Ovary (tissue), 10 donors: ENCODE measurements at places on chromosomes 5 and 9.

- peak overlapping the region; percentile 55 for H3K4me3 ChIP-seq
- peaks cover 5% of the 10 kb centered on the region for H3K4me1 ChIP-seq
- peak; percentile 12 for DNase-seq
- H3K27me3 ChIP-seq = no peaks in the 10 kb centered on the region
- no peaks in the 10 kb centered on the region for H3K36me3 ChIP-seq
Observed at GRCh38 chr9:100473276-100474081, 530 bp downstream of the TMEFF1 start.

GRCh38 chr9:132410642-132411041 lies 631 bp downstream of the CFAP77 start:
- no peaks in the 10 kb centered on the region for H3K27me3 ChIP-seq
- H3K4me3 ChIP-seq = peak overlapping the region; percentile 53
- H3K4me1 ChIP-seq = peaks cover 12% of the 10 kb centered on the region
- H3K27ac ChIP-seq = no peak overlapping the region
- DNase-seq = no peak
- no peaks in the 10 kb centered on the region for H3K36me3 ChIP-seq

DNA sequence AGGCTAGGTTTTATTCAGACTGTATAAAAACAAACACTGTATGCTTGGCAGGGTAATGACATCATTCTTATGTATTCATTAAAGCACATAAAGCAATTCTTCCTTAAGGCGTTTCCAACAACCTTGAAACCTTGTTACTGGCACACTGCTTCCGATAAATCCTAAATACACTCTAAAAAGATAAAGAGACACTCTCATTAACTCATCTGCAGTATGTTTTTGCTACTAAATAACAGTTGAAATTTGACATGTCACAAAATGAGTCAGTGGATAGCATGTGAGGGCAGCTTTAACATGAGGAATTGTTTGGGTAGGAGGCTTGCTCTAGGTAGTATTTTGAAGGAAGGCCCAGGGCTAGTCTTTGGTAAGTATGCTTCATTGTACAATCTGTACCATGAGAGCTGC lies 13.7 kb downstream of the YIPF5 start:
- DNase-seq = no peak
- H3K4me3 ChIP-seq = no peak overlapping the region

DNA sequence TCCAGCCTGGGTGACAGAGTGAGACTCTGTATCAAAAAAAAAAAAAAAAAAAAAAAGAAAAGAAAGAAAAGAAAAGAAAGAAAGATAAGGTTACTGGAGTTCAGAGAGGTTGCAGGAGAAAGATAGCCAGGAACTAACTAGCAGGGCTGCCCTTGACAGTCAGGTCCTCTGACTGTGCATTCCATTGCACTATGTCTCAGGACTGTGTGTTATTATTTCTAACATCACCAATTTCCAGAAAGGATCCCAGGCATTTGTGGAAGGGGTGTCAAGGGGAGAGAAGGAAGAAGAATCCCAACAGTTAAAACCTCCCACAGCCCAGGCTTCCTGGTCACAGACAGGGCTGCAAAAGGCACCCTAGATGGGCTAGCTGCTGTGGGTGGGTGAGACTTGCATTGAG lies 25.1 kb downstream of the KLF4 start:
- H3K27me3 ChIP-seq = no peaks in the 10 kb centered on the region
- H3K27ac ChIP-seq = no peak overlapping the region
- no peak for DNase-seq
- H3K4me3 ChIP-seq = no peak overlapping the region

- no peaks in the 10 kb centered on the region for H3K36me3 ChIP-seq
- H3K4me3 ChIP-seq = no peak overlapping the region
- H3K27ac ChIP-seq = no peak overlapping the region
- no peak for DNase-seq
- H3K4me1 ChIP-seq = peaks cover 5% of the 10 kb centered on the region
- no peaks in the 10 kb centered on the region for H3K27me3 ChIP-seq
Observed at GRCh38 chr5:115895821-115896220, 54.1 kb downstream of the AP3S1 start.

DNA sequence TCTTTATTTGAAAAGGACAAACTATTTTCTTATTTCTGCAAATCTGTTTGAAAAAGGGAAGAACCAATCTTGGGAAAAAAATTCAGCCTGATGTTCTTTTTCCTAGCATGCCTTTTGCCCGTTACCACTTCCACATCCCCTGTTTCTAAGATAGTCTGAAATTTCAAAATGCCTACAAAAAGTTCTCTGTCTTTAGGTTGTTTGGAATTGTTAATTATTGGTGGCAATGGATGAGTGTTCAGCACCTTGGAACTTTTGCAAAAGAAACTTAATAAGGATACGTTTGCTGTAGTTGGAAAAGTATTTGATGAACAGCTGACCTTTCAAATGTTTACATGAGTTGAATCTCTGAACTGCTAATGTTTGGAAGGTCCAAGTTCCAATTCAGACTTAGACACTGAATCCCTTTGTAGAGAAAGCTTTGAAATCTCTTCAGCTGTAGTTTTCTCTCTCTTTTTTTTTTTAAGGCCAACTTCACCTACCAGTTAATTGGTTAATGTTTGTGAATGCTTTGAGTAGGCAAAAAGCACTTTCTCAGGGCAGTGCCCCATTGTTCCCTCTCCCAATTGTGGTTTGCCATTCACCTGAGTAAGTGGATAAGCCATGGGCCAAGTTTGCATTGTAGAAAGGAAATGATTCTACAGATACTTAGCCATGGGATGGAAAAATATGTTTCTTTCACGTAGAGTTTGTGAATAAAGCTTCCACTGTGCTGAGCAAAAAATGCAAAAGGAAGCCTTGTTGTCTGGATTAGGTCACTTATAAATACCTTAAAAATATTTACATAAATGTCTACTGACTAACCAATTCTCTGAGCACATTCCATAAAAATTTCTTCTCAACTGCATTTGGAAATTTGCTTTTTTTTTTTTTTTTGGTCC lies 156.4 kb upstream of the ELL2 start:
- no peaks in the 10 kb centered on the region for H3K27me3 ChIP-seq
- no peak for DNase-seq
- H3K4me1 ChIP-seq = no peaks in the 10 kb centered on the region
- H3K4me3 ChIP-seq = no peak overlapping the region
- H3K36me3 ChIP-seq = no peaks in the 10 kb centered on the region
- H3K27ac ChIP-seq = no peak overlapping the region

GRCh38 chr5:143398053-143398355 lies 5.5 kb downstream of the NR3C1 start:
- no peak overlapping the region for H3K27ac ChIP-seq
- no peak for DNase-seq
- peak overlapping the region; percentile 25 for H3K4me3 ChIP-seq
- no peaks in the 10 kb centered on the region for H3K27me3 ChIP-seq
- peaks cover 14% of the 10 kb centered on the region for H3K4me1 ChIP-seq

DNA sequence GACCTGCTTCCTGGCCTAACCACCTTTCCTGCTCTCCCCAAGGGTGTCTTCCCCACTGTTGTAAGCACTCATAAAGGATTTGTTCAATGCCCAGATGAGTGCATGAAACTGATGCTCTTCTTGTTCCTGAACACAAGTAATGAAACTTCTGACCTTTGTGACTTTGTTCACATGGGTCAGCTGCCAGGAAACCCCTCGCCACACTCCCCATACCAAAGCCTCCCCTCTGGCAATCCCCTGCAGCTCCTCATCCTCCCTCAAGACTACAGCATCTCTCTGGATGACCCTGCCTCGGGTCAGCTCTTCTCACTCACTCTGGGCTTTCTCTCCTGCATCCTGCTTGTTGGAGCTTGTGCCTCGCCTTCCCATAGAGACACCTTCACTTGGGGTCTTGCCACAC lies 72.2 kb upstream of the SPTLC1 start:
- H3K27me3 ChIP-seq = no peaks in the 10 kb centered on the region
- DNase-seq = no peak
- no peaks in the 10 kb centered on the region for H3K36me3 ChIP-seq
- no peak overlapping the region for H3K4me3 ChIP-seq
- H3K27ac ChIP-seq = no peak overlapping the region
- no peaks in the 10 kb centered on the region for H3K4me1 ChIP-seq

GRCh38 chr9:2015581-2016407 lies 647 bp downstream of the SMARCA2 start:
- peaks cover 2% of the 10 kb centered on the region for H3K4me1 ChIP-seq
- DNase-seq = peak; percentile 70
- peak overlapping the region; percentile 98 for H3K27ac ChIP-seq
- H3K4me3 ChIP-seq = peak overlapping the region; percentile 69
- no peaks in the 10 kb centered on the region for H3K27me3 ChIP-seq

- no peaks in the 10 kb centered on the region for H3K36me3 ChIP-seq
- no peaks in the 10 kb centered on the region for H3K27me3 ChIP-seq
- H3K4me1 ChIP-seq = no peaks in the 10 kb centered on the region
- H3K27ac ChIP-seq = no peak overlapping the region
- no peak for DNase-seq
Observed at GRCh38 chr9:75615284-75615683, 275.2 kb upstream of the PCSK5 start.

GRCh38 chr9:85524531-85524930 lies 217.2 kb downstream of the AGTPBP1 start:
- no peaks in the 10 kb centered on the region for H3K27me3 ChIP-seq
- H3K4me1 ChIP-seq = peaks cover 6% of the 10 kb centered on the region
- H3K27ac ChIP-seq = no peak overlapping the region
- no peak overlapping the region for H3K4me3 ChIP-seq
- no peak for DNase-seq

GRCh38 chr9:75788006-75788634 lies 102.4 kb upstream of the PCSK5 start:
- no peak overlapping the region for H3K4me3 ChIP-seq
- DNase-seq = peak; percentile 75
- peak overlapping the region; percentile 58 for H3K27ac ChIP-seq
- no peaks in the 10 kb centered on the region for H3K27me3 ChIP-seq
- H3K36me3 ChIP-seq = no peaks in the 10 kb centered on the region

GRCh38 chr5:109750463-109750862 lies 60.7 kb downstream of the MAN2A1 start:
- H3K27ac ChIP-seq = no peak overlapping the region
- H3K27me3 ChIP-seq = no peaks in the 10 kb centered on the region
- no peaks in the 10 kb centered on the region for H3K4me1 ChIP-seq
- no peaks in the 10 kb centered on the region for H3K36me3 ChIP-seq

DNA sequence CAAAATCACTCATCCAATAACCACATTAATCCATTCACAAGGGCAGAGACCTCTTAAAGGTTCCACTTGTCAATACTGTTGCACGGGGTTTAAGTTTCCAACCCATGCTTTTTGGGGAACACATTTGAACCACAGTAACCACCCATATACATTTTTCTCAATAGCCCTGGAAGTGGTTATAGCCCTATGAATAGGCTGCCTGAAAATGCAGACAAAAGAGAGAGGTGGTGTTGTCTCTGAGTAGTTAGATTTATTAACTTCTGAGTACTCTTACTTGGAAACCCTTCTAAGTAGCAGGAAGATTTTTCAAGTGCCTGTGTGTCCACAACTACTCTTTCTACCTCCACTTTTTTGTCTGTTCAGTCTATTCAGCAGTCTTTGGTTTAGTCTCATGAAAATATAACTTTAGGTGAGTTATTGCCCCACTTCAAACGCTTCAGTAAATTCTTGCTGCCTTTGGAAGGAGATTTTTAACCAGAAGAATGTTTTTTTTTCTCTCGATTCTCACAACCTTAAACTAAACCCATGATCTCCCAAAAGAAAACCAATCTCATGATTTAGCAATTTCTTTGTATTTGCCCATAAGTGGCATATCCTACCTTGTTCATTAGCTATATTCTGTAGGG lies 42.6 kb downstream of the ARHGEF28 start:
- no peak overlapping the region for H3K4me3 ChIP-seq
- H3K36me3 ChIP-seq = no peaks in the 10 kb centered on the region
- peaks cover 10% of the 10 kb centered on the region for H3K4me1 ChIP-seq
- DNase-seq = no peak

DNA sequence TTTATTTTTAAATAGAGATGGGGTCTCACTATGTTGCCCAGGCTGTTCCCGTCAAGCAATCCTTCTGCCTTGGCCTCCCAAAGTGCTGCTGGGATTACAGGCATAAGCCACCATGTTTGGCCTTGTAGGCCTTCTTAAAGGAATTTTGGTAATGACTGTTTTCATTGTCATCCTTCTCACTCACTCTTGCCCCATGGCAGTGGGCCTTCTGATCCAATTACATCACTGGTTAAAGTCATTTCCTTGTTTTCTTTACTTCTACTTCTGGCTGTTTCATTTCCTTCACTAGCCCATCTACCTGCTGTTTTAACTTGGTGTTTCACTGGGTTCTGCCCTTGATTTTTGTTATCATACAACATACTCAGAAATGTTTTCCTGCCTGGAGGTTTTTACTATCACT lies 20.1 kb upstream of the NIM1K start:
- H3K4me3 ChIP-seq = no peak overlapping the region
- H3K27ac ChIP-seq = no peak overlapping the region
- H3K36me3 ChIP-seq = no peaks in the 10 kb centered on the region
- no peaks in the 10 kb centered on the region for H3K4me1 ChIP-seq

DNA sequence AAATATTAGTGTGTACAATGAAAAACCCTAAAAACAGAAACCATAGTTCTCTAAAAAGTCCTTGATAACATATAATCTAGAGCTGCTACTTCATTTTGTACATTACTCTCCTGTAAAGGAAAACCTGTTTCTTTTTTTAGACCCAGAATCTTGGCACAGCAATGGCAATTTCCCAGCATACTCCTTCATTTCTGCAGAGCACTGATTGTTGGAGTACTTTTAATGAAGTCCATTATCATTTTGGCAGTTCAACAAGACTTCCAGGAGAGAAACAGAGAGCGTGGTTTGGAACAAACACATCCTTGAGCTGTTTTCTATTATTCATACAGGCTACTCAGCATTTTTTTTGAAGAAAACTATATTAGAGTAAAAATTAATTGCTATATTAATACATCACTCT lies 22.7 kb upstream of the MROH2B start:
- no peak for DNase-seq
- no peaks in the 10 kb centered on the region for H3K27me3 ChIP-seq
- H3K27ac ChIP-seq = no peak overlapping the region
- H3K4me1 ChIP-seq = peaks cover 10% of the 10 kb centered on the region
- no peak overlapping the region for H3K4me3 ChIP-seq
- H3K36me3 ChIP-seq = no peaks in the 10 kb centered on the region

DNA sequence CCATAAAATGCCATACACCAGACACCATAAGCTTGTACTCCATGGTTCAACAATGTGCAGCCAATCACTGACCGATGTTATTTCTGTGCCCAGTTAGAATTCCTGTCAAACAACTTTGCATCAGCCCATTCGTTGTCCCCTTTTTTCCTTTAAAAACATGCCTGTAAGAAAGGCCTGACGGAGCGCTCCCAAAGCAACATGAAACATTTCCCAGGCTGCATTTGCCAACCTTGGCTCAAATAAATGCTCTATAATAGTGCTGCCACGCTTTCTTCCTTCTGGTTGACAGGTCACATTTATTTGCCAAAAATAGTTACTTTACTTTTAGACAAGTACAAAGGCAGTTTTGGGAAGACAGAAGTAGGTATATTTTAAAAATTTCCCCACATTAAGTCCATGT lies 735.6 kb upstream of the PTPRD start:
- no peak for DNase-seq
- no peaks in the 10 kb centered on the region for H3K27me3 ChIP-seq
- H3K4me1 ChIP-seq = no peaks in the 10 kb centered on the region
- no peaks in the 10 kb centered on the region for H3K36me3 ChIP-seq
- H3K4me3 ChIP-seq = no peak overlapping the region
- no peak overlapping the region for H3K27ac ChIP-seq

GRCh38 chr9:69768716-69769115 lies 8.9 kb upstream of the PTAR1 start:
- no peak for DNase-seq
- no peak overlapping the region for H3K27ac ChIP-seq
- H3K4me1 ChIP-seq = no peaks in the 10 kb centered on the region
- no peaks in the 10 kb centered on the region for H3K36me3 ChIP-seq
- H3K4me3 ChIP-seq = no peak overlapping the region

GRCh38 chr9:96348261-96348660 lies 35.2 kb downstream of the SLC35D2 start:
- H3K4me1 ChIP-seq = peaks cover 4% of the 10 kb centered on the region
- H3K27me3 ChIP-seq = no peaks in the 10 kb centered on the region
- H3K27ac ChIP-seq = no peak overlapping the region
- DNase-seq = no peak
- no peaks in the 10 kb centered on the region for H3K36me3 ChIP-seq
